DMS79 (cell line): ENCODE measurements at places on chromosomes 16 and 17.

DNA sequence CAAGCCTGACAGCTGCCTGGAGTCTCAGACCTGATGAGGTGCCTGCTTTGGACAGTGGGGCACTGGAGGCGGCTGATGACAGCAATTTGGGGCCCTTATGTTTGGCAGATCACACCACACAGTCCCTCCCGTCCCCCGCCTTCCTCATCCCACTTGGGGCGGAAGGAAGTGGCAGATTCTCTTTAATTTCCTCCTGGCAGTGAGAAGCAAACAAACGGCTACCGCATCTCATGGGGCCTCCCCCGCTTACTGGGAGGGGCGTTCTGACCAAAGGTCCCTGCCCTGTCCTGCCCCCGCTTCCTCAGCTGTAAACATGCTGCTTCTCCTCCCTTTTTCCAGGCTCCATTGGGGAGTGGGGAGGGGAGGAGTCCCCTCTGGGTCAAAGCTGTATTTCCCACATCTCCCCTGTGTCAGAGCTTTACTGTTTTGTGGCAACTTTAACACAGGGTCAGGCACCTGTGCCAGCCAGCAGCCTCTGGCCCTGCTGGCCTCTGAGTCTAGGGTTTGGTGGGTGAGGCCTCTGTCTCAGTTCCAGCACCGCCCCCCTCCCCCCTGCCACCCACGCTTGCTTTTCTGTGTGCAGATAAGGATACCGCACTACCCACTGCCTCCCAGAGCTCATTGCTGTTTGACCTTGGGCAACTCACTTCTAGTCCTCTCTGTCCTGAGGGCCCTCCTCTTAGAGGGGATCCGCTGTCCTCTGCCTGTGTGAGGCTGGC lies 5.4 kb upstream of the NFATC3 start:
- DNase-seq: no peak

DNA sequence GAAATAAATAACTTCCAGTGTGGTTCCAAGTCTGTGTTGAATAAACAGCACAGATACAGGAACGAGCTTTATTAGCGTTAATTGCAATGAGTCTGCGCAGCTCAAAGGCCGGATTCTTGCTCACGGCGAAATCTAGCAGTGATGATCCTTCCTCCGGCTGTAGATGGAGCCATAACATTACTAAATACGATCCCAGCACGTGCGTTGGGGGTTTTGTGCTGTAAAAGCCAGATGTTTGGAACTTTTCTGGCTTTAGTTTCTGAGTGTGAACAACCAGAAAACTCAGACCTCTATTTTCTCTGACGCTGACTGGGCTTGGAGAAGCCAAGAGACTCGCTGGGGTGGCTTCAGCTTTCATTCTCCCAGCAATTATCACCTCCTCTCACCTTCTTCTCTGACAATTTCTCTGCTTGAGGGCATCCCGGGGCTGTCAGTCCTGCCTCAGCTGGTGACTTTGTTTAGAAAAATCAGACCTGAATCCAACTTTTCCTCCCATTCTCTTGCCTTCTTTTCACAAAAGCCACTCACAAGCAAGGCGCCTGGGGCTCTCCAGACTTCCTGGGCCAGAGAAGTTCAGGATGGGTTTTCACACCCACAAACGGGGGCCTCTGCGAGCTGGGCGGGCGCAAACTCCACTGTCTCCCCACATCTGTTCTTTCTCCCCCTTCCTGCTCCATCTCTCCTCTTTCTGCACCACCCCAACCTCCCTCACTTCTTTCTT lies 47.1 kb upstream of the AKTIP start:
- DNase-seq: peak; percentile 35

DNA sequence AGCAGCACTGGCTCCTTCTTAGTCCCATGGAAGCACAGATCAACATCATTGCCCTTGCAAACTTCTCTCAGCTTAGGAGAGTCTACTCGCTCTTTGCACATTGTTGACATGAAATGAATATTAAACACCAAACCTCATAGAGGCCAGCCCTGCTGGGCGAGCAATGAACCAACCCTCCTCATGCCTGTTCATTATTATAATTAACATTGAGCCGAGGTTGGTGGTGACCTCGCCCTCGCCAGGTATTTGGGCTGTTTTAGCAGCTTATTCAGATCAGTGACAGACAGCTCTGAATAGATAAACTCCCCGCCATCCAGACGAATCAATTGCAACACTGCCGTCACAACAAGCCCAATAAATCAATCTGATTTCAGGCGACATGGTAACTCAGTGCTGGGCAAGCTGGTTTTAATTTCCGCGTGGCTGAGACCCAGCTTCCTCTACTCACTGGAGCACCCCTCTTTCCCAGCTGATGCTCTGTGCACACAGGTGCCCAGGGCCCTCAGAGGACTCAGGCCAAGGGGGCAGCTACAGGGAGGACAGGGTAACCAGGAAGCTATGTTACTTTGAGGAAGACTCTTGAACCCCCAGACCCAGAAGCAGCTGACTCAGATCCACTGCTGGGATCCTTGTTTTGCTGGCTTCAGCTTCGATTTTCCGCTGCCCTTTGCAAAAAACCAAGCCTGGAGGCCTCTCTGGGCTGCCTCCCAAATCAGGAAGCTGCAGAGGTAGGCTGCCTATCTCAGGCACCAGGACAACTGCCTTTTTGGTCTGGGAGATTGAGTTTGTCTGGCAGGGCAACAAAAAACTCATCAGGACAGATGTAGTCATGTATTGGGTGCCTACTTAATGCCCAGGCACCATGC lies 10.7 kb upstream of the SEZ6 start:
- DNase-seq: no peak

DNA sequence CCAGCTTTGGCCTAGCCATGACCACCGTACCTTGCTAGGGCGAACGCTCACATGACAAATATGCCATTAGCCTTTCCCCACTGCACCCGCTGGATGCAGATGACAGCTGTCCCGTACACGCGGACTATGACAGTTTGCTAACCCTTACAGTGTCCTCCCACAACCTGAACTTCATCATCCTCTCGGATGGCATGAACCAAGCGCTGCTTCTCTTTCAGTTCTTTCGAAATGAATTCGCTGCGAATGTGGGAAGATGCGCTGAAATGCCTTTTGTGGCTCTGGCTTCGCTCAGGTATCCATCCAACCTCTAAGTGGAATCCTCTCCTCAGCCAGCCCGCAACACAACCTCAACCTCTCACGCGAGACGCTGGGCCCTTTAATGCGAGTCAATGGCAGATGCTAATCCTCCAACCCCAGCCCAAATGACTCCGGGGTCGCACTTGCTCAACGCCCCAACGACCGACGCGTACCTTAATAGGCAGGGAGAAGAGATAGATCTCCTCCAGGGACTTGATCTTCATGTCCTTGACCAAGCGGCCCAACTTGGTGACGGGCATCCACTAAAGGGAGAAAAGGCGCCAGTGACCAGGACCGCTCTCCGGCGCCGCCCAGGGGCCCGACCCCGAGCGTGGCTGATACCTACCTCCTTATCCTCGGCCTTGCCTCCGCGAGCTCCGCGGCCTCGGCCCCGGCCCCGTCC lies 670 bp downstream of the RPS2 start:
- DNase-seq: no peak

- DNase-seq: no peak
These were observed 12.0 kb upstream of the BCAR1 start for GRCh38 chr16:75263291-75263962.

- DNase-seq: no peak
These were observed 9.6 kb upstream of the LPCAT2 start for GRCh38 chr16:55499281-55499680.

DNA sequence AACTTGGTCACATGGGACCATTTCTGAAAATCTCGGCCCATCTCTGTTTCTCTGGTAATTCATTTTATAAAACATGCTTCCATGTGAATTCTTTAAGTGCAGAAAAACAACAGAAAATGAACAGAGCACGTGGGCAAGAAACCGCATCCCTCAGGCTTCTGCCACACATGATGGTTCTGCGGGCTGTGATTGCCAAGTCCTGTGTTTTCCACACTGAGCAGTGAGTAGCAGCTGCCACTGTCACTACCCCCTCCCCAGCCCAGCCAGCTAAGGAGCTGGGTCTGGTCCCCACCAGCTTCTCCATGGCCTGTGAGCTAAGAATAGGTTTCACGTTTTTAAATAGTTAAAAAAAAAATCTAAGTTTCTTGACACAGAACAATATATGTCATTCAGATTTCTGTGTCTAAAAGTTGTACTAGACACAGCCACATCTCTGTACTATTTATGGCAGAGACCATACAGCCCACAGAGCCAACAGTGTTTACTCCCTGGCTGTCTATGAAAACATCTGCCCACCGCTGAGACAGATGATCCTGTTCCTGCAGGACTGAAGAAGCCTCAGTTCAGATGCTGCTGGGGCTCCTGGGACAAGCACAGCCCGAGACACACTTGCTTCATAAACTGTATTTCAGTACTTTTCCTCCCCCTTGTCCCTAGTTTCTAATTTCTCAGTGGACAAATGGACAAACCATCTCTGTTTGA lies 41.5 kb downstream of the USP22 start:
- DNase-seq: no peak

GRCh38 chr17:21272881-21273792 lies 11.4 kb upstream of the MAP2K3 start:
- DNase-seq: no peak

GRCh38 chr16:29816694-29817441 lies 916 bp downstream of the PAGR1 start:
- DNase-seq: peak; percentile 12

GRCh38 chr17:62794666-62794971 lies 13.5 kb downstream of the MARCHF10 start:
- no peak for DNase-seq

DNA sequence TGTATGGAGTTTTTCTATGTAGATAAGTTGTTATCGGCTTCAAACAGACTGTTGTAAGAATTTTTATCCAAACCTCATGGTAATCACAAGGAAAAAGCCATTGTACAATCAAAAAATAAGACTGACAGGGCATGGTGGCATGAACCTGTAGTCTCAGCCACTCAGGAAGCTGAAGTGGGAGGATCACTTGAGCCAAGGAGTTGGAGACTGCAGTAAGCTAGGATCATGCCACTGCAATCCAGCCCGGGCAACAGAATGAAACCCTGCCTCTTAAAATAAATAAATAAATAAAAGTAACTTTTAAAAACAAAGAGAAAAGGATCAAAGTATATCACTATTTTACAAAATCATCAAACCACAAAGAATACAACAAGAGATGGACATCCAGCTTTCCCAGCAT lies 14.4 kb downstream of the OR1A1 start:
- DNase-seq: no peak

- no peak for DNase-seq
These were observed 33.0 kb upstream of the TOM1L1 start for GRCh38 chr17:54867634-54868033.

DNA sequence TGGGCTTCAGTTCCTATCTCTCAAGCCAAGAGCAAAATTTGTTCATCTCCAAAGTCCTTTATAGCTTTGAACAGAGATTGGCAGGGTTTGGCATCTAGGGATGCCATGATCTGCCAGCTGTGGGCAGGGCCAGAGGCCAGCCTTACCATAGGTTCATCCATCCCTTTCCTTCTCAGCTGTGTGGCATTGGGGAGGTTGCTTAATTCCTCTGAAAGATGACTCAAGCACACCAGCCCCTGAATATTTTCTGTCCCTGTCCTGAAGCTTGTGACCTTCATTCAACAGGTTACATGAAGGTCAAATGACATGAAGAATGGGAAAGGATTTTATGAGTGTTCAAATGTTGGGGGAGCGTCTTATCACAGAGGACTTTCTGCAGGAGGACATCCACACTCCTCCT lies 3.4 kb downstream of the MT1G start:
- DNase-seq: no peak
